Stimulated activated CD8-positive, alpha-beta memory T cell treated with anti-CD3 and anti-CD28 coated beads, Interleukin-7, amount 100 ng/mL, for 4 hours (primary cell): ENCODE measurements at places on chromosomes 4 and X.

DNA sequence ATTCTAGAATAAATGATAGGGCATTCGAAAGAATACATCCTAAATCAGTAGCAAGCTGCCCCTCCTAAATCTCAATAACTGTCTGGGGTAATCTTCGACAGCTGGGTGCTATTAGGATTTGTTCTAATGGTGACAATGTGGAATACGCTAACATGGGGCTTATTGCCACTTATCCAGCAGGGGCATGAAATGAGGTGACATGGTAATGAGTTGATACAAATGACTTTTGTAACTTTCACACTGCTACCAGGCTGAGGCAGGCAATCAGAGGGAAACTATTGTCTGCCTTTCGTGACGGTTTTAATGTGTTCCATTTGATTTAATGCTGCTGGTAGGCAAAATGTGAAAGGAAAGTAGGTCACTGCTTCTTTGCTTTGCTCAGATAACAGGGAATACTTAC is 1047.4 kb upstream of the PABPC4L start:
- no peak for DNase-seq

GRCh38 chr4:96228463-96228862 is 388.6 kb downstream of the PDHA2 start:
- no peak for DNase-seq

- no peak for DNase-seq
These were observed 1722.0 kb upstream of the TENM3 start for GRCh38 chr4:180521181-180521580.

DNA sequence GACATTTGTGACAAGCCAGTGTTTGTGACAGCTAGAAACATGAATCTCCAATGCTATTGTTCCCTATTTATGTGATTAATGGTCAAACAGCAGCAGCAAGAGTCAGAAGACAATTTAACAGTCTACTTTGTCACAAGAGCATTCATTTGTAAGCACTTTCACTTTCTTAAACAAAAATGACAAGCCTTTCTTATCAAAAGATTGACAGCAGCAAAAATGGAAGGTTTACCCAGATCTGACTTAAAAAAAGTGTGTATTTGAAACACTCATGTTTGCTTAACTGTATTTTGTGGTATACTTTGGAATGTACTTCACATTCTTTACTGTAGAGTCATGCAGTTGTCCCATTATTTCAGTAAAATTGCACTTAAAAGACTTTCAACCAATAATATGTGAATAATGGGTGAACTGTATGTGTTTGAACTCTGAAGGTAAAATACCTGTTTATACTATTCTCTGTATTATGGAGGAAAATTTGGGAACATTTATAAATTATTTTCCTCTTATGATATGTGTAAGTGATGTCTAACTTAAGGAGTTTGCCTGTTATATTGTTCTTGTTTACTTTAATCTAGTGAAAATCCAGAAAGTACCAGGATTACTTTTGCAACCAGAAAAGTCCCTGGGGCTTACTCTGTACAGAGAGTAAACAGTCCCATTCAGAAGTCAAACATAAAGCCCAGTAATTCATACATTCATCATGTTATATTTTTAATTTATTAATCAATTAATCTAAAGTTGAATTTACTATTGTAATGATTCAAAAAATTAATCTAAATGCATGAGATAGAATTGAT is 314.9 kb upstream of the TRAM1L1 start:
- no peak for DNase-seq

DNA sequence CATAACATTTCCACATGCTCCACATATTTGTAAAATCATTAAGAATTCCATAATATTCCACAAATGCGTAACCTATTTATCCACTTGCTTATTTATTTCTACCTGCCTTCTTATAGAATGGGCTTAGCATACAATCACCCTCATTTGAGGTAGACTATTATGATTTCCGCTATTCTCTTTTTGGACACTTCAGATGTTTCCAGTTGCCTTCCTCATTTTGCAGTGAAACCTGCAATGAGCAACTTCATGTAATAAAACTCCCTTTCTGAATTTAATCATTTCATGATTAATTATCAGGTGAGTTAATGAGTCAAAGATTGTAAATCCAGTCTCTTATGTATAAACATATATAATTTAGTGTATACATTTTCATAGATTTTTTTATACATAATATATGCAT is 58.0 kb downstream of the PPP3CA start:
- DNase-seq: no peak

GRCh38 chrX:106481341-106481740 is 130.4 kb upstream of the RADX start:
- no peak for DNase-seq

- no peak for DNase-seq
These were observed 30.7 kb downstream of the HS3ST1 start for GRCh38 chr4:11397819-11398610.

- no peak for DNase-seq
These were observed 23.1 kb upstream of the TNIP3 start for GRCh38 chr4:121187206-121187605.

- DNase-seq: no peak
These were observed 4.5 kb downstream of the GJB1 start for GRCh38 chrX:71227370-71228062.

DNA sequence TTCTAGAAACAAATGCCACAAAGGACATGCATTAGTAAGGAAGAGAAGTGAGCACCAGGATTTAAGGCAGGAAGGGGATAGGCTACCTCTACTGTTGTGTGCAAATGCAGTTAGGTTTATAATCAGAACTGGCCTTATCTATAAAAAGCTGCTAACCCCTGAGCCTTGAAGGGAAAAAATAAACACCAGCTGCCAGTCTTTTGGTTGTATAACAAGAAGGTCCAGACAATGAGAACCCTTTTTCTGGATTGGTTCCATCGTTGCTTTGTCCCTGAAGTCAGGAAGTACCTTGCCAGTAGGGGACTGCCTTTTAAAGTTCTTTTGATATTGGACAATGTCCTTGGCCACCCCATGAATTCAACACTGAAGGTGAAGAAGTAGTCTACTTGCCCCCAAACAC is 126.7 kb upstream of the OTUD4 start:
- no peak for DNase-seq

GRCh38 chr4:74044677-74045076 is 6.2 kb upstream of the CXCL3 start:
- DNase-seq: no peak

DNA sequence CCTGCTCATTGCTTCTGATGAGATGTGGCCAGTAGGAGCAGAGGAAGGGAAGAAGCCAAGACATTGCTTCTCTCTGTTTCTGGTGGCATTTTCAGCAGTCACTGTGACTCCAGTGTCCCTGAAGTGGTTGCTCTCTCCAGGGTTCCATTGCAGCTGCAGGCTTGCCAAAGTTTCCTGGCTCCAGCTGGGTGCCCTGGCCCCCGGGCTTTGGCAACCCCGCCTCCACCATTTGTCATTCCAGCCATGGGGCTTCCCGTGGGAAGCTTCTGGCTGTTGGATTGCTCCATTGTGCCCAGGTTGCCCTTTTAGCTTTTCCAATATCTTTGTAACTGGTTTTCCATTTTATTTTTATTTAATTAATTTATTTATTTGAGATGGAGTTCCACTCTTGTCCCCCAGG is 12.7 kb downstream of the FGFBP1 start:
- no peak for DNase-seq

- DNase-seq: no peak
These were observed 12.0 kb upstream of the PLS3 start for GRCh38 chrX:115549008-115549407.

- DNase-seq: peak; percentile 1
These were observed 3.0 kb downstream of the RAB9A start for GRCh38 chrX:13691841-13692371.

GRCh38 chr4:177492022-177492421 is 49.8 kb upstream of the AGA start:
- no peak for DNase-seq

DNA sequence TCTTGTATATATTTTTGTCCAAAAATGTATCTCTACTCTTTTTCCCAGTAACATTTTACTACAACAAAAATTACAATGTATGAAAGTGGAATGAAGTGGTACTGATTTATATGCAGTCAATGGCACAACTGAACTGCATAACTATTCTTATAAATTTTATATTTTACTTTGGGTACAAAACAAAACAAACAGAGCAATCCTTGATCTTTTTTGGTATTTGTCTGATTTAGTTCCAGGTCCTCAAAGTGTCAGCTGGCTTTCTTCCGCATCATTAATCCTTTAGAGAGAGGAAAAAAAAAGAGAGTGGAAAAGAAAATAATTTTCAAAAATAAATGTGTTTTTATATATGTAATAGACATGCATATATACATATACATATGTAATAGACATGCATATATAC is 252.4 kb upstream of the SLIT2 start:
- DNase-seq: no peak

GRCh38 chr4:106746451-106746850 is 289.7 kb downstream of the DKK2 start:
- no peak for DNase-seq

- DNase-seq: no peak
These were observed 17.5 kb downstream of the MAML3 start for GRCh38 chr4:140136509-140136908.

DNA sequence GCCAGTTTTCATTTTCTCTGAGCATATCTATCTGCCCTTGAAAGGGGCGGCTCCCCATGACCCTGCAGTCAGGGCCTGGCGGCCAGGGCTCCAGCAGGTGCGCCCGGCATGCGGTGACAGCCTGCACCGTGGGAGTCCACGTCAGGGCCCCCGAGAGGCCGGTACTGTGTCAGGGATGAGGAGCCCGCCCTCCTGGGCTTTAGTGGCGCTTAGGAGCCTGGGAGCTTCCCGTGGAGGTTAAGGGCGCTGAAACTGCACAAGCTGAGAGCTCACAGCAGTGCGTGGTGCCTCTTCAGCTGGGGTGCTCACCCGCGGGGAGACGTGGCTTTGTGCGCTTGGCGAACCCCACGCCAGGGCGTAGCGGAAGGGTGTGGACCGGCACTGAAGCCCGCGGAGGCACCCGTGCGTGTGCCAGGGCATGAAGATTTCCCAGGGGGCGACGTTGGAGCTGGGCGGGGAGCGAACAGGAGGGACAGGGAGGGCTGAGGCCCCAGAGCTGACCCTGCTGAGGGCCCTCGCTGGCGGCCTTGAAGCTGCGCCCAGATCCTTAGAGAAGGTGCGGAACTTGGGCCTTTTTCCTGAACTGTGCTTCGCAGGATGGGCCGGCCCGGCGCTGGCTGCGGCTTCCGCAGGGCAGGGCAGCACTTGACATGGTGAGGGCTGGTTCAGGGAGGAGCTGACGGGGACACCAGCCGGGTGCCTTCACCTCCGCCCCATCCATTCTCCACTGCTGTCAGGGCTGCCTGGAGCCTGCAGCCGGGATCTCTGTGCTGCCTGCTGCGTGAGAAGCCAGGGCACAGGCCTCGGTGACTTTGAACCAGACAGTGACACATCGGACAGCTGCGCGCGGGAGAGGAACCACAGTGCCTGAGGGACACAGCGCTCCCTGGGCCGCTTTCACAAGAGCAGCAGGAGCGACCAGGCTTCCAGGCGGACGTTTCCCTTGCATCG is 32.9 kb downstream of the HTT-AS start:
- DNase-seq: no peak

DNA sequence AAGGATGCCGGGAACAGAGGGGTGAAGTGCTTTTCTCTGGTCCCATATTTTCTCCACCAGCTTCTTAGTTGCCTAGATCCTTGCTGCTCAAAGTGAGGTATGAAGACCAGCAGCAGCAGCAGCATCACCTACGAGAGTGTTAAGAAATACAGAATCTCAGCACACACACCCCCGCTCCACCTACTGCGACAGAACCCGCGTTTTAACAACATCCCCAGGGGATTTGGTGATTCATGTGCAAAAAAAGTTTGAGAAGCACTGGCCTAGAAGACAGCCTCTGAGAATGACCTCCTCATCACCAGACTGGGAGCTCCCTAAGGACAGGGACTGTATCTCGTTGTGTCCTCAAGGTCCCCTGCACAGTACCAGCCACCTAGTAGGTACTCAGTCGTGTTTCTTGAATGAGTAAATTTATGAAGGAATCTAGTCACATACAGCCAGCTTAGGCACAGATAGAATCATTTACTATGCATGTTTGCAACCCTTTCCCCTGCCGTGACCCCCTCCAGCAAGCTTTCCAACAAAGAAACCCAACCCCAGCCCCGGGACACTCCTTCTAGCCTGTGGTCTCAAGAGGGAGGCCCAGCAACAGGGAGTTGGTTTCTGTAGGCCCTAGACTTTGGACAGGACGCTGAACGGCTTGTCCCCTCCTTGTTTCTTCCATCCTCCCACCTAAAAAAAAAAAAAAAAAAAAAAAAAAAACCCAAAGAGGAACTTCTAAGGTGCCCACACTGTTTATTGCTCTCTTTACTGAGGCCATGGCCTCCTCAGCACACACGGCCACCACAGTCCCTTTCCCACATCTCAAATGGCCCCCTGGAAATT is 21.5 kb downstream of the RTL5 start:
- no peak for DNase-seq

DNA sequence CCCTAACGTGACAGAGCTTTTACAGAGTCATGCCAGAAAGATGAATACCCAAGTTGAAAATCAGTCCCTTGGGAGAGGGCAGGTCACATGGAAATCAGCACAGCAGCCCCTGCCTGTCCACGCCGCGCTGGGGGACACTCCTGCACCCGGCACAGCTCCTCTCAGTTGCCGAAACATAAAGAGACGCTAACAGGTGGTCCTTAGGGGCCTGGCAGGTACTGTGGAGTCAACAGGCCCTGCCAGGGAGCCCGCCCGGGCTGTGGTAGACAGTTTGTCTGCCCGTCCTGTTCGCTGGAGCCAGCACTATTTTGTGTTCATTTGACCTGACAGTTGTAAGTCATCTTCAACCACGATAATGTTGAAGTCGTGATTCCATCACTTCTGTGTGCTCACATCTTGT is 30.5 kb downstream of the NELFA start:
- no peak for DNase-seq

DNA sequence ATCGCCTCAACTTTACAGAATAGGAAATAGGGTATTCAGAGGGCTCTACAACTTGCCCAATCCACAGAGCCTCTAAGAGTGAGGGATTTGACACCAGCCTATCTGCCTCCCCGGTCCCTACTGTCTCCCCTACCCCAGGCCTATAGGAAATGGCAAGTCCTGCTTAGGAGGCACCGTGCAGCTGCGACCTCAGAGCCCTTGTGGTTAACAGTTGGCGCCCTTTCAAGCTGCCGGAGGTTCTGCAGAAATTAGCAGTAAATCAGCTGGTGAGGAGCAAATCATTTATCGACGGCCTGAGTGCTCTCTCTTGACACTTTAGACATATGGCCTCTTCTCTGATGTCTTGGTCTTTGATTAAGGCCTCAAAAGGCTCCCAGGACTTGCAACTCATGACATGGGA is 96.9 kb downstream of the CLNK start:
- DNase-seq: no peak
